ENCODE measurements at places on chromosomes 11 and 22. TPM values are rescaled to one million over a fixed set of nuclear protein-coding genes. Genes with fewer than 3 reads are reported as not detected.

TBX10 gene
- not detected for total RNA-seq

ISX gene
- not detected for total RNA-seq

PDXP gene
- 8.3 TPM for total RNA-seq

TECTA gene
- total RNA-seq, result 0.56 TPM

BCO2 gene
- total RNA-seq, result 3.9 TPM

APOA5 gene
- total RNA-seq, result not detected

NUP98 gene
- 92.8 TPM for total RNA-seq

- DNase-seq, result no peak
Measured at GRCh38 chr22:44682556-44683168, 19.3 kb upstream of the PRR5 start.

DNA sequence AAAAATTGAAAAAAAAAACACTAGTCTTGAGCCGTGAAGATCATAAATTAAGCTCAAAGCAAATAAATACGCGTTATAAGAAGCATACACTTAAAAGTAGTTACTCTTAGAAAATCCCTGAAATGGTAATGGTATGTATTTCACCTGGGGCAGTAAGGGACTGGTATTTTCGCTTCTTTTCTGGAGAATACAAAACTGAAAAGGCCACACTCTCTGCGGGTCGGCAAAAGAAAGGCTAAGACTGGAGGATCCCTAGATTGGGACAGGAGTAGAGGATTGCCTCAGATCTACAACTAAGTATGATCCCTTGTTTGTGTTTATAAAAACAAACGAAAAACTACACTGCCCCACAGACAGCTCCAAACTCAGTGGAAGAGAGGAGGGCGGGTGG, 617 bp downstream of the TSG101 start:
- no peak for DNase-seq

DNA sequence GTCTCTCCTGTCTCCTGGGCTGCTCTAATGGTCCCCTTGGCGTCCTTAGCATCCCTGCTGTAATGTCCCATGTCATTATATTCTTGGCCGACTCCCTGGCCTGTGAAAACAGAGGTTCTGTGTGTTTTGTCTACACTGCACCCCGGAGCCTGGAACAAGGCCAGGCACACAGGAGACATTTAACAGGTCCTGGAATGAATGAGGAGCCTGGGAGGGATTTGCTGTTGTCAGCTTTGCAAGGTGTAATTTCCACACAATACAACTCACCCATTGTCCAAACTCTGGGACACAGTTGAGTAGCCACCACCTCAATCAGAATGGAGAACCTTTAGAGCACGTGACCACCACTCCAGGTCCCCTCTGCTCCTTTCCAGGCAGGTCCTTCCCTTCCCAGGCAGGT, 14.9 kb upstream of the PDGFB start:
- DNase-seq, result no peak

DNA sequence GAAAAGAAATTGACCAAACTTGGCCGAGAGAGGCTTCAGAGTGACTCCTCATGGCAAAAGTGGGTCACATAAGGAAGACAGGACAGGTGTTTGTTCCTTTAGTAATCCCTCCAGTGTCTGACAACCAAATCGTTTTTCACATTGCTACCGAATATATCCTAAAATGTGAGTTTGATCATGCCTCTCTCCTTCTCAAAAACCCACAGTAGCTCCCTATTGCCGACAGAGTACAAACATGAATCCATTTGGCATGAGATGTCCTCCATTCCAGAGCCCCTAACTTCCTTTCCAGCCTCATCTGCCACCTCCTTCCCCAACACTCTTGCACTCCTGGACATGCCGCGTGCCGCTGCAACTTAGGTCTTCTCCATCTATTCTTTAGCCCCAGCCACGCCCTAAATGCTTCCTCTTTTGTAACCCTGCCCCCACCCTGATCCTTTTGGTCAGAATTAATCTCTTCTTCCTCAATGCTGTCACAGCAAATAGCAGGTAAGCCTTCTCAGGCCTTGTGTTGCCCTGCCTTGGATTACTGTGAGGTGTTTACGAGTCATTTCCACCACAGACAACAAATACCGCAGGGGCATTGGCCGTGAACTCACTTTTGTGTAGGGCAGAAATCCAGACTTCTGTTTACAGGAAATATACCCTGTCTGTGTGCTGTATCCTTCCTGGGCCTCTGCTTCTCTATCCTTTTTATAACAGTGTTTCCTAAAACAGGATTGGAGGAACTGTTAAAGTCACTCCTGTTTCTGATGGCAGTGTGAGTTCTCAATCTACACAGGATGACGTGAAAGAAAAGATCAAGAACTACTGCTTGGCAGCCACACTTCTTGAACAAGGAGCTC, 66.0 kb upstream of the FTH1 start:
- no peak for DNase-seq

- DNase-seq, result no peak
Measured at GRCh38 chr22:38347181-38347943, 30.1 kb upstream of the CSNK1E start.

GRCh38 chr11:88520391-88520790, 182.9 kb upstream of the CTSC start:
- DNase-seq, result no peak

DNA sequence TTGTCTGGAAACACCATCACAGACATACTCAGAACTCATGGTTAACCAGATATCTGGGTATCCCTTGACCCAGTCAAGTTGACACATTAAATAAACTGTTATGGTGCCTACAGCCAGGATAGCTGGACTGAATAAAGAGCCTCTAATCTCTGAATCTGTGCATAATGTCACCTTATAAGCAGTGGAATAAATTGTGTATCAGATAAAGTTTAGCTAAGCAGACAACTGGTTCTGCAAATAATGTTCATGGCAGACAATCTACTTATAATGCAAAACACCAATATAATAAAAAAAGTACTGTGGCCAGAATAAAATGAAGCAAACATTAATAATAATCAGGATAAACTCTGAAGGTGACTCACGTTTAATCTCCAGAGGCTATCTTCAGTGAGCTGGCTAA, 628.5 kb upstream of the FAT3 start:
- DNase-seq, result no peak

GRCh38 chr22:41957941-41958556, 6.1 kb downstream of the SMIM45 start:
- no peak for DNase-seq

GRCh38 chr22:35037089-35037488, 28.9 kb upstream of the ISX start:
- DNase-seq, result no peak

- no peak for DNase-seq
Measured at GRCh38 chr11:35483131-35483820, 42.1 kb downstream of the PAMR1 start.

DNA sequence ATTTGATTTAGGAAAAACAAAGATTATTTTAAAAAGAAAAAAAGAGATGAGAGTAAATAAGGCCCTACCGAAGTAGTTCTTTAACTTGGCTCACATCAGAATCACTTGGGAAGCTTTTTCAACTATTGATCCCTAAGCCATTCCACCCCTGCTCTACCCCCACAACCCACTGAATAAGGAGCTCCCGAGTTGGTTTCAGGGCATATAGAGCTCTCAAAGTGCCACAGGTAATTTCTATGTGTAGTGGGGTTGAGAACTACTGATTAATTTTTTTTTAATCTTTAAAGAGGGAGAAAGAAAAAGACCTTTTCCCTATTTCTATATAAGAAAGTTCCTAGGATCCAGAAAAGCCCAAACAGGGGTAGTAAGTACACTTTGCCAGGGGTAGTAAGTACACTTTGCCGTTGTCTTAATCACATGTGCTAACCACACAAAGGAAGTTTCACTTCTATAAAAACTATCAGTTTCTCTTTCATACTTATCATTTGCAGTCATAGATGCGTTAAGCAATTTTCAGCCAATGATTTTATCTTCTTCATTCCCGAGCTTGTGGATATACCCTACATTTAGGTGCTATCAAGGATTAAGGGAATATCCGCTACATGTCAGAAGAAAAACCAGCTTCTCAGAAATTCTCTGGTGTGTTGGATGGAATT, 108.4 kb upstream of the ZC3H12C start:
- DNase-seq, result no peak

DNA sequence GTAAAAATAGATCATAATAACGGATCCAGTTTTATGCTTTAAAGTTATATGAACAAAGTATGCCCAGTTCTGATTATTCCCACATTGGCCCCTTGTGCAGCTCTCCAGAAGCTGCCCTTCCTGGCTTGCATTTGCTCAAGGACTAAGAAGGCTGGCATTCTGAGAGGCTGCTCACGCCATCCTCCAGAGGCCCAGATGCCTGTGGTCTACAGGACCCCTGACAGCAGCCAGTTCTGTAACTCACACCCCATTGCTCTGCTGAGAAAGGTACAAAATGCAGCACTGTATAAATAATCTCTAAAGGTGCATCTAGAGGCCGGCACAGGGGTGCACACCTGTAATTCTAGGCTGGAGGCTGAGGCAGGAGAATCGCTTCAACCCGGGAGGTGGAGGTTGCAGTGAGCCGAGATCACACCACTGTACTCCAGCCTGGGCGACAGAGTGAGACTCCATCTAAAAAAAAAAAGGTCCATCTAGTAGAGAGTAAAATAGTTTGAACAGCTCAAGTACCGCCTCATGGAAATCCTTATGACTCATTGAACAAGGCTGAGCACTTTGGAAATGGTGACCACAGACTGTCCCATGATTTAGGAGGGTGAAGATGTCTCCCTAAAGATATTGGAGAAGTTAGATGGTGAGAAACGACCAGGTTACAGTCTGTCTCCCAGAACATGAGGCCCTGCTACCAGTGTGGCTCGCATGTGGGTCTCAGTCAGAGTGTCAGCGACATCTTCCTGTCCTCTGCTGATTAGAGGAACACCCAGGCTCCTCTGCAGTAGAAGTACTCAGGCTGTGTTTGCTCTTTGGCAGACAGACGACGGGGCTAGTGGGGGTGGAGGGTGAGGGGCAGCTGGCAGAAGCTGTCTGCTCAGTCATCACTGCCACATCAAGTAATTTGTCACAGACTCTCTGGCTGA, 56.3 kb downstream of the KREMEN1 start:
- DNase-seq, result no peak

GRCh38 chr11:115919341-115920091, 415.3 kb upstream of the CADM1 start:
- no peak for DNase-seq

DNA sequence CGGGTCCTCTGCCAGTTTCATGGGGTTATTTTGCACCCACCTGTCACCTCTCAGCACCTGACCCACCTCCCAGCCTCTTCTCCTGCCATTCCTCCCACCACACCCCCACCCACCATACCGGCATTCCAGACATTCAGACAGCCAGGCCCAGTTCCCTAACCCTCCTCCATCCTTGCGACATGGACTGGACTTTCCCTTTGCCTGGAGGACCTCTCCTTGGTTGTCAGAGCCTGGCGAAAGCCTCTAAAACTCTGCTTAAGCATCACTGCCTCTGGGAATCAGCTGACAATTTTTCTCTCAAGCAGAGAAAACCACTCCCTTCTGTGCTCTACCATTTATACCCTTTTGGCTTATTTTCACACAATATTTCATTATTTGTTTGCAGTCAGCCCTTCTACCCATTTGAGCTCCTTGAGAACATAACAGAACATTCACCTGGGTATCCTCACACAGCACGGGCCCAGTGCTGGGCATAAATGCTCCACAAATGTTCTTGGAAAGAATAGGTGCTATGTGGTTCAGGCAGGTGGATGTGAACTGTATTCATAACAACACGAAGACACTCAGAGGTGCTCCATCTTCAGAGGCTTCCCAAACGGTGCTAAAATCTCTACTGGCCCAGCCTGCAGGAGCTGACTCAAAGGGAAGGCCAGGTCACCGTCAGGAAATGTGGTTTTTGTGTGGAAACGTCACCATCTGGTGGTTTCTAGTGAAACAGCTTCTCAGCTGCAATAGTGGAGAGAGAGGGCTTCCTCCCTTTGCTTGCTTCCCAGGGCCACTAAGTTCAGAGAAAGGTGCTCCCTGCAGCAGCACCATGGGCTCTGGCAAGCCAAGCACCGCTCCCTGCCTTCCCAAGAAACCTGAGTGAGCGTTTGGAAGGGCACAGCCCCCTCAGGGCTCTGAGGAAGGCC, 10.4 kb downstream of the SPATA19 start:
- peak; percentile 46 for DNase-seq
